Left renal pelvis (tissue), 4 donors: ENCODE measurements at places on chromosomes 1 and 21. TPM values are rescaled to one million over a fixed set of nuclear protein-coding genes. Genes with fewer than 3 reads are reported as not detected.
A peak's percentile ranks its signal among the peaks of the same experiment; 100 is the strongest.

DNA sequence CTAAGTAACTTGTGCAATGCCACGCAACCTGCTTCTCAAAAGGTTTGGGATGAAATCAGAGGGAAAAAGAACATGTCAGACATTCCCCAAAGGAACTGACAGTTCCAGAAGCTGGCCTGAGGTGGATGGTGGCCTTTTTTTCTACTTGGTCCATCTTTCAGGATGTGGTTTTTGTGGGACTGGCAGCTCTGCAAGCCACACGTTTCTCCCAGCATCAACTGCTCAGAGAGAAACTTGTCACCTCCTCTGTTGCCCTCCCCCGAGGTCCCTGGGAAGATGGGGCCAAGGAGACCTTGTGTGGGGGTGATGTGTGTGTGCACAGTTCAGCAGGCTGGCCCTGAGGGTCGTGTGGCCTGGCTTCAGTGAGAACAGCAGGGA is 2.5 kb upstream of the DHRS3 start:
- DNase-seq = no peak

DNA sequence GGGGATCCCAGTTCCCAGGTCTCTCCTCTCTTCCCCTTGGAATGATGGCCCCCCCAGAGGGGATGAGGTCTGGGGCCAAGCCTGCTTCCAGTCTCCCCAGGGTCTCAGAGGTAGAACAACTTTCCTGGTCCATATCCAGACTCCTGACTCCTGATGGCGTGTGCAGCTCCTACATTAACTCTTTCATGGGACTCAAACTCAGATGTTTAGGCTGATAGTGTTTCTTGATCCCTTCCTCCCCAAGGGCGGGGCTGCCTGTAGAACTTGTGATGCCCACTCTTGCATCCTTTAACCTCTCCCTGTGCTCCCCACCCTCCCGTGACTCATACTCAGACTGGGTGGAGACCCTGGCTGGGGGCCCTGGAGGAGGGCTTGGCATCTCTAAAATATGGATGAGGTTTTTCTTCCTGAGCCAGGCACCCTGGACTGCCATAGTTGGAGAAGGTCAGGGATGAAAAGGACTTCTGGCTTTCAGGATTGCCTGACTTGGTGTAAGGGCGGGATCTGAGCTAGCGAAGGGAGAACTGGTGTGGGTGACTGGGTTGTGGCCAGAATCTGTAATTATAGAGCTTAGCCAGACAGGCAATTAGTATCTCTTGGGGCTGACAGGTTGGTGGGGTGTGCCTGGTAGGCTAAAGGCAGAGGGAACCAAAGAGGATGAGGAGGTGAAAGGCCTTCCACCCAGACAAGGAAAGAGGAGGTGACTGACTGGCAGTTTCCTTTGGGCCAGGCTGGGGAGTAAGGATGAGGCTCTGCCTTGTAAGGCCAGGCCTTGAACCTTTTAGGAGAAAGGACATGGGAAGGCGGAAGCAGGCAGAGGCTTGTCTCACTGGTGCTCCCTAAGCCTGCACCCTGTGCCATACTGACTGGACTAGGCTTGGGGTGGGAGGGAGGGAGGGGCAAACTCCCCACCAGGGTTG is 1.5 kb downstream of the ATP8B2 start:
- DNase-seq = no peak

- DNase-seq = no peak
These were observed 76.0 kb downstream of the DOP1B start for GRCh38 chr21:36232641-36233040.

DNA sequence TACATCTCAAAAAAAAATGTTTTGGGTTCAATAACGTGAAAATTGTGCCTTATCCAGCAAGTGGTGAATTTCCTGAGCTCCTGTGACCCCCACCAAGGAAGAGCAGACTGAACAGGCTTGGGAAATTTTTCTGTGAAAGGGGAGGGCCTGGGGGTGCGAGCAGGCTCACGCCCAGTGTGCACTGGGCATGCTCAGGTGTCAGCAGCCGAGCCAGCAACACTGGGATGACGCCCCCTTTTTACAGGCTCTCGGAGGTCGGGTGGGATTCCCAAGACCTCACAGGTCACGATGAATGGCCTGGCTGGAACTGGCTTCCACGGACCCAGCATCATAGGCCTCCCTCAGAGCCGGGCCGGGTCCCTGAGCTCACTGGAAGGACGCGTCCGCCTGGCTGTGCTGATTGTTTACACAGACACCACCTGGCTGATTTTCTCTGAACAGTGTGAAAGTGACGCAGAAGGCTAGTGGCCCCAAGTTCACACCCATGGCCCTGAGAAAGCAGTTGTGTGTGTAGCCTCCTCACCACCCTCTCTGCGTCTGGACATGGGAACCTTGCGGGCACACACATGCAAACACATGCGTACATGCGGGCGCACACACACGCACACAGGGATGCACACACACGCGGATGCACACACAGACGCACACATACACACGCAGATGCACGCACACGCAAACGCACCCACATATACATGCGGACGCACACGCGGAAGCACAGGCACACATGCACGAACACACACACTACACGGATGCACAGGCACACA is 9.2 kb downstream of the CSTB start:
- no peak for DNase-seq

DNA sequence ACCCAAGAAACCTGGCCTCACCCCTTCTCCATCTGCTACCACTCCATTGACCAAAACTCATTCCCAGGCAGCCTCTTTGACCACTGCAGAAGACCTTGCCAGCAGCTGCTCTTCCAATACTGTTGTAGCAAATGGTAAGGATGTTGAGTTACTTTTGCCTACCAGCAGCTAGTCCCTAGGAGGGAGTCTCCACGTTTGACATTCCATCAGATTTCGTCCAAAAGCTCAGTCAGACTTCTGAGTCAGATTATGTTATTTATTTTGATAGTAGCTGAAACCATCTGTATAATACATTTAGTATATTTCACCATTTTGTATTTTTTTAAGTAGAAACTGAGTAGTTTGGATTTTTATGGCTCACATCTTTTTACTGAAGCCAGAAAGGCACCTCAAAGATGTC is 51.5 kb upstream of the WNT2B start:
- DNase-seq = no peak

- DNase-seq = no peak
These were observed 31.0 kb upstream of the IL19 start for GRCh38 chr1:206739411-206740076.

DNA sequence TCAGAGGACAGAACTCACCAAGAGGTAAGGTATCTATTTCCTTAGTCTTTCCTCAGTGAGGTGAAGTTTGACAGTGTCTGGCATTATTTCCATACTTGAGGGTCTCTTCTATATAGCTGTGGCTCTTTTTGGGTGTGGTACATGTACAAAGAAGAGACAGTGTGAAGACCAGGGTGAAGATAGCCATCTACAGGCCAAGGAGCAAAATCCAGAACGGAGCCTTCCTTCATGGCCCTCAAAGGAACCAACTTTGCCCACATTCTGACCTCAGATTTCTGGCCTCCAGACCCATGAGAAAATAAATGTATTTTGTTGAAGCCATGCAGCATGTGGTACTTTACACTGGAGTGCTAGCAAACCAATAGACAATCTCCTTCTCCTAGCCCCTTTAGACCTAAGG is 858.5 kb upstream of the B3GALT2 start:
- DNase-seq = no peak

GRCh38 chr1:19884312-19884711 is 2.1 kb downstream of the OTUD3 start:
- DNase-seq = no peak

GRCh38 chr1:111879081-111879480 is 110.4 kb downstream of the KCND3 start:
- DNase-seq = no peak

GRCh38 chr1:10900251-10900651 is 103.8 kb upstream of the CASZ1 start:
- no peak for DNase-seq

DNA sequence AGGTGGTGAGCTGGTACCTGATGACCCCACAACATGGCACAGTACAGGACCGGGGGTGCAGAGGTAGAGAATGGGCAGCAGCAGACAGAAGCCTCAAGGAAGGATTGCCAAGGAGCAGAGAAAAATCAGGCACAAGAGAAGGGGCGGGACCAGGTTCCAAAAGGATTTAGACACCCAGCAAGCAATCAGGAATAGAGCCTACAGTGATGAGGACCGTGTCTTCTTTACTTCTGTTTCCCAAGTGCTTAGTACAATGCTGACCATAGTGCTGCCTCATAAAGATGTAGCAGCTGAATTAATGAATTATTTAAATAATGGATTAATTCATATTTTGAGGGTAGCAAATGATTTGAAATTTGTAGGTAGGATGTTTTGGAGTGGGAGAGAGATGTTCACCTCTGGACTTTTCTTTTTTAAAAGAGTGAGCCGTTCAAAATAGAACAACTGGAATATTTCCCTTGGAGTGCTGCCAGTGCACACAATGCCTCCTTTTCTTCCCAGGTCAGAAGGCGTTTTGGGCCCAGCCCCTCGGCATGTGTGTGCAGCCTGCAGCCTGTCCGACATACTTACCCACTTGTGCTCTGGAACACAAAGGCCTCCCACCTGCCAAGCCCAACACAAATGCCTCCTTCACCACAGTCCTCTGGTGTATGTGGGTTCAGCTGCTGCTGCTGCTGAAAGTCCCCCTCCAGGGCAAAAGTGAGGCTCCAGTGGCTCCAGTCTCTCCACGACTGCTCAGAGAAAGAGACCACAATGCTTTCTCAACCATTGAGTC is 19.6 kb downstream of the KANK4 start:
- DNase-seq = no peak

- peak; percentile 6 for DNase-seq
These were observed 709 bp downstream of the GART start for GRCh38 chr21:33541105-33541711.

DNA sequence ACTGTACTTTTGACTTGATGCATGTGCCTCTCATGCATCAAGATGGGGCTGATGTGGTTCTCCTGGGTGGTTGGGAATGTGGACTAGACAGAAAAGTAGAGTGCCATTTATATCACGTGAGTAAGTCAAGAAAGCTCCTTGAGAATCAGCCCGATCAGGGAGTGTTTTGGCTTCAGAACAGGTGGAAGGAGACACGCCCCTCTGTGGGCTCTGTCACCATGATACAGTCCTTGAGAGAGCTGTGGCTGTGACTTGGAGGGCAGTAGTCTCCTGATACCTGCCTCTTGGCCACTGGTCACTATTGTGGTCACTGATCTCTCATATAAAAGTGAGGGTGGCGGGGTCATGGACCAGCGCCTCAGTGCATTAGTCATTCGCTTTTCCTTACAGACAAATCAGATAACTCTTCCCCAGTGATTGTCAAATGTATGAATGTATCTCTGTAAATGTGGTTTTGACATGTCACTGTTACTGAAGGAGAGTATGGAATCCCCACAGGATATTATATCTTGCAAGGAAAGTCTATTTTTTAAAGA is 8.9 kb upstream of the C4BPB start:
- DNase-seq = no peak

DNA sequence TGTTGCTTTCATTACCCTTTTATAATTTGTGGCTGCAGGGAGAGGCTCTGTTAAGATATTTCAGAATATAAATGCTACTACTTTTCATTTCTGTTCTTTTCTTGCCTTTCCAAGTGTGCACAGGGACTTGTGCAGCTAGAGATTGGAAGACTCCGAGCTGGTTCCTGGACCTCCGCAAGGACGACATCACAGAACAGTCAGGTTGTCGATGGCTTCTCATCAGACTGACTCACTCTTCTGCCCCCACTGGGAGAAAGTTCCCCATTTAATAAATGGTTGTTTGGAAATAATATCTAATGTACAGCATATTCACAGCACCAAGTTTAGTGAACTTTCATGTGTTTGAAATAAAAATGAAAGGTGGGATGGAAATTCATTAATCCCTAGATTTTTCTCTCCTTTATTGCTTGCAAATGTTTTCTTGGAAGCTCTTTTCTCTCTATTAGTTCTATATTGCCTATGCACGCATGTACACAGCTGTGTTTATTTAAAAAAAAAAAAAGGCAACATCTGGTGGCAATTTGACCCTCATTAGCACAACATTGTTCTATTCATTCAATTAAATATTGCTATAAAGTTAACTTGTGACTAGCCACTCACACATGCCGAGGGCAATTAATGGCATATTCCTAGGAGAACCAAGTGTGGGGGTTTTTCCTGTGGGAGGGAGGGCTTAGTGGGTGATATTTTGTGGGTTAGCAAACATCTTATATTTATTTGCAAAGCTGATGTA is 77.5 kb upstream of the L1TD1 start:
- no peak for DNase-seq

DNA sequence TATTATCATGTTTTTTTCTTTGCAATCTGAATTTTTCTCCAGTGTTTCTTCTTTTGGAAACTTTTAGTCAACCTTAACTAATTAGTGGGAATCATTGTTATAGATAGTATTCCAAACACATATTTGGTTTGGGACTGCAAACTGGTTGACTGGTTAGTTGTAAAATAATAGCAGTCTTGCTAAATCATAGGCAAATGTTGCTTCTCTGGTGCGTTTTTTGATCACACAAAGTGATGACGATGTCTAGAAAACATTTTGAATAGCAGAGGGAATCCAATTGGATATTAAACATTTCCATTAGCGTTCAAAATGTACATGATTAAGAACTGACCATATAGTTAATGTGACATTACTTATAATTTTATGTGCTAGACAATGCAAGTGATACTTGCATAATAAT is 4.5 kb downstream of the DNAJB4 start:
- DNase-seq = no peak

DNA sequence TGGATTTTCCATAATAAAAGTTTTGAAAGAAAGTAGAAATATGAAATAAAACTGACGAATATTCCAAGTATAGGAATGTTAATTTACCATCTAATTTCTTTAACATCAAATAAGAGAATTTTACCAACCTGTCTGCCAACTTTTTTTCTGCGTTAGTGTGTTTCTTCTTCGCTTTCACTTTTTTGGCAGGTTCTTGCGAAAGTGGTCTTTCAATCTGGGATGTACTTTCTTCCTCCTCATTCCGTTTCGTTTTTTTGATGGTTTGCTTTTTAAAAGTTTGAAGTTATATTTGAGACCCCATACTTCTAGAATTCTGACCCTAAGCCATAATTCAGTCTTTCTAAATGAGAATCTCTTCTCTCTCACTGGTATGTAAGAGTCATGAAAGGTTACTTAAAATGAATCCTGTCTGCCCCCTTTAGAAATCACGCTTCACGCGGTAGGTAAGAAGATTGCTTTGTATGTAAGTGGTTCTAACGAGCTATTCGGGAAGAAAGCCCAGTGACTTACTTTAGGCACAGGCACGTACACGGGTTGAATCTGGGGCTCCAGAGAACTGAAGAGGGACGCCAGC is 580 bp downstream of the RBM34 start:
- peak; percentile 2 for DNase-seq

GRCh38 chr1:11845641-11846335 is 1.8 kb downstream of the NPPA start:
- no peak for DNase-seq

GRCh38 chr21:31564439-31564838 is 95.1 kb upstream of the SOD1 start:
- DNase-seq = no peak

GRCh38 chr21:44062380-44062779 is 44.8 kb upstream of the PWP2 start:
- DNase-seq = no peak

GRCh38 chr1:30749691-30750583 is 7.6 kb downstream of the LAPTM5 start:
- DNase-seq = no peak

SEMA4A gene
- 2.5 TPM for polyA plus RNA-seq

CD1E gene
- polyA plus RNA-seq = not detected

MYBPH gene
- polyA plus RNA-seq = 0.21 TPM

LRRN2 gene
- 11.6 TPM for polyA plus RNA-seq

DOP1B gene
- 8.2 TPM for polyA plus RNA-seq

RIMS3 gene
- polyA plus RNA-seq = 2.8 TPM

KTI12 gene
- polyA plus RNA-seq = 5.9 TPM

DNALI1 gene
- 72.4 TPM for polyA plus RNA-seq

ANGPTL7 gene
- 0.09 TPM for polyA plus RNA-seq
